ENCODE measurements at places on chromosomes 6 and 20.
A peak's percentile ranks its signal among the peaks of the same experiment; 100 is the strongest.

DNA sequence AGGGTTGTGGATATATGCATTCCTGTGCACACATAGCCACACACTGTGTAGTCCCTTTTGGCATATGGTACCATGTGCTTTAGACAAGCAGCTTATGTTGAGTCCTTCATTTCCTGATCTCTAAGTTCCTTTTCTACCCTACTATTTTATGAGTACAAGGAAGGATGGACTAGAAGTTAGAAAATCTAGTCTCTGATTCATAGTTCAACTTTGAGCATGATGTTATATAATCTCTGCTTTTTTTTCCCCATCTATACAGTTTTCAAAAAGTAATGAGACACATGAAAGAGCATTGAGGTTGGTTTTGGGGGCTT lies 123.6 kb downstream of the PLEKHG1 start:
- DNase-seq: no peak

DNA sequence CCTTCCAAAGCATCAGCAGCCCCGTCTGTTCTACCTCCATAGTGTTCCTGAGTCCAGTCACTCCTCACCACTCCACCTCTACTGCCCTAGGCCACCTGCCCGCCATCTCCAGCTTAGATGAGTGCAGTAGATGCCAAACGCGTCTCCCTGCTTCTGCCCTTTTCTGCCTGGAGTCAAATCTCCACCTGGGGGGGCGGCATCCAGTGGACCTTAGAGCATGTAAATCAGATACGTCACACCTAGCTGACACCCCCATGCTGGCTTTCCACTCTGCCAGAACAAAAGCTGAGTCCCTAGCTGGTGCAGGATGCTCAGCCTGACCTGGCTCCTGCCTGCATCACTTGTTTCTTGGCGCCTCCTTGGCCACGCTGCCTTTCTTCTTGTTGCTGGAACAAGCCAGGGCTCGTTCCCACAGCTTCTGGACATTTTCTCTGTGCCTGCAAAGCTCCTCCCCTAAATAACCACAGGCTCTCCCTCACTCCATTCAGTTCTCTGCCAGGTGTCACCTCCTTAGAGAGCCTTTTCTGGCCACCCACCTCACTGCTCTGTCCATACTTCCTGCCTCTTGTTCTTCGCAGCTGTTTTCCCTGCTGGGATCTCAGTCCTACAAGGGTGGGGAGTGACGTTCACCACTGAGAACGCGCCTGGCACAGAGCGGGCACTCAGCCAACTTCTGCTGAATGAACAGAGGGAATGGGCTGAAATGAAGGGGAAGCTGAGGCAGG lies 5.8 kb downstream of the DDR1 start:
- no peak for DNase-seq

- DNase-seq: no peak
These were observed 60.2 kb downstream of the CTCFL start for GRCh38 chr20:57464642-57465211.

DNA sequence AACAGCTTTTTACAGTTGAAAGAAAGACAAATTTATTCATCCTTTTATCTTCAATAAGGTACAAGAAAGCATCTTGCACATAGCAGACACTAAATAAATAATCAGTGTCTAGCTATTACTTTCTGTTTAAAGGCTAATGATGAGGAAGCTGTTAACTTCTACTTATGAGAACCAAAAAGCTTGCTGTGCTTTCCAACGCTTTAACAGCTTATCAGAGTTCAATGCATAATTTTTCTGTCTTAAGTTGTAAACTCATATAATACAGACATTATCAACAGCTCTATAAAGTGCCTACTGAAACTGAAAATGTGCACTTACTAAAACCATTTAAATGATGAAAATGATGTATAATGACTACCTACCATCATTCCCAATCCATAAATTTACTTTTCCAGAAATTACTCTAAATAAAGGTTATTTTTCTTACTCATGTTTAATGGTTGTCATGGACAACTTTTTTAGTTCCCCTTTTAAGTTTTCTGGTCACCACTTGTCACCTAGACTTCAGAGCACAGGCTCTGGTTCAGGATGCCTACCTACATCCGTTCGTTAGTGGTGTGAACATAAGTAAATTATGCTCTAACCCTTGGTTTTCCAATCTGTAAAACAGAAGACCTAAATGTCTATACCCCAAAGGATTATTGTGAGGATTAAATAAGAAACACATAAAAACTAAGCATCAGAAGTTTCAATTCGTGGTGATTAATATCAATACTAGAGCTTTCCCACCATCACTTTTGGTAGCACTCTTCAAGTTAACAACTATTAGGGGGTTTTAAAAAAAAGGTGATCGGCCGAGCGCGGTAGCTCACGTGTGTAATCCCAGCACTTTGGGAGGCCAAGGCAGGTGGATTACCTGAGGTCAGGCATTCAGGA lies 8.0 kb downstream of the PNISR start:
- DNase-seq: peak; percentile 7

DNA sequence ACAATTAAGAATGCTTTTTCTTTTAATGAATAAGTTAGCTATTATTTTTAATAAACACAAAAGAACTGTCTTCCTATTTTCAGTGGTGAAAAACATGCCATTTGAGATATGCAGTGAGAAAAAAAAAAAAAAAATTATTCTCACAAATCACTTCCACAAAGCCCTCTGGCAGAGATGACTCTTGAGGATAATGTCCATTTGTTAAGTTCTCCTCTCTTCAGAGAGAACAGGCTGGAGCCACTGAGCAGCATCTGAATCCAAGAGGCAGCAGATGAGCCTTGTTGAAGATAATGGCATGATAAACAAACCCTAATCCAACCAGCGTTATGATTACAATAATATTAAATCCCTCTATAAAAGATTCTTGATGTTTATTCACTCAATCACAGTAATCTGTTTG lies 105.0 kb downstream of the PTPRK start:
- DNase-seq: no peak

- DNase-seq: no peak
These were observed 1.2 kb downstream of the EYA2 start for GRCh38 chr20:46895906-46896242.

- no peak for DNase-seq
These were observed 259.3 kb downstream of the KIF16B start for GRCh38 chr20:16313917-16314316.

GRCh38 chr6:117617210-117618035 lies 15.1 kb upstream of the GOPC start:
- DNase-seq: no peak

DNA sequence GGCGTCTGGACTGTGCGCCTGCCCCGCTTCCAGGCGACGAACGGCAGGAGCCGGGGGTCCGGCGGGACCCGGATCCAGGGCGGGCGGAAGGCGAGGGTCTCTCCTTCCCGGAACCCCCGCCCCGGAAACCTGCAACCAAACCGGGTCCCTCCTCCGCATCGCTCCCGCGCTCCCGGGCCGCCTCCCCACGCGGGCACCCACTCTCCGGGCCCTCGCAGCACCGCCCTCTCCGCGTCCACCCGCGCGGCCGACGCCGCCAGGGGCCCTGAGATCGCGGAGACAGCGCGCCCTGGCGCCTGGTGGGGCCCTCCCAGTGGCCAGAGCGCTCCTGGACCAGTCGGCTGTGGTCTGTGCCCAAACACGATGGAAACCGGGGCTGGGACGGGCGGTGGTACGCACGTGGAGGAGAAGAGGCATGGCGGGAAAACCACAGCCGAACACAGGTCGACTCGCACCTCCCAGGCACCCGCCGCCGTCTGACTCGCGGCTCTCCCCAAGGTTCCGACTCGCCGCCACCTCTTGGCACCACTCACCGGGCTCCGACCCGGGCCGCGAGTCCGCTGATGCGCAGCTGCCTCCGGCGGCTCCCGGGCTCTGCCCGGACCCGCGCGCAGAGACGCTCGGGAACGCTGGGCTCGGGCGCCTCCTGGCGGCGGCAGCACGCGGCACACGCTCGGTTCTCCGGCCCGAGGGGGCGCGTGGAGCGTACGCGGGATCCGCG lies 7.9 kb downstream of the NKX2-2 start:
- DNase-seq: peak; percentile 78

- DNase-seq: no peak
These were observed 10.5 kb downstream of the ZBTB2 start for GRCh38 chr6:151380848-151381205.

DNA sequence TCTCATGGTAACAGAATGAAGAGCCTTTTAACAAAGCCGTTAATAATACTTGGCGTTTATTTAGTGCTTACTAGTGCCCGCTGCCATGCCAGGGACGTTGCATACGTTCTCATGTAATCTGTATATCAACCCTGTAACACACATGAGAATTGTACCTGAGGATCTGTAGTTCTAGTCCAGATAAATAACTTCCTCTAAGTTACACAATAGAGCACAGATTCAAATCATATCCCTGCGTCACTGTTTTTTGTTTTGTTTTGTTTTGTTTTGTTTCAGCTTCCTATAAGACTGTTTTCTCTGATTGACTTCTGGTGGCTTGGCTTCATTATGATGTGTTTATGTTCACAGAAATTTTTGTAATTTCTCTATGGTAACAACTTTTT lies 553 bp downstream of the ZSCAN16 start:
- DNase-seq: no peak

- no peak for DNase-seq
These were observed 182.6 kb downstream of the ERMARD start for GRCh38 chr6:169933839-169934698.

GRCh38 chr6:75206576-75207342 lies 906 bp upstream of the COL12A1 start:
- no peak for DNase-seq

- DNase-seq: no peak
These were observed 156.1 kb downstream of the SLC35B3 start for GRCh38 chr6:8279041-8279805.

DNA sequence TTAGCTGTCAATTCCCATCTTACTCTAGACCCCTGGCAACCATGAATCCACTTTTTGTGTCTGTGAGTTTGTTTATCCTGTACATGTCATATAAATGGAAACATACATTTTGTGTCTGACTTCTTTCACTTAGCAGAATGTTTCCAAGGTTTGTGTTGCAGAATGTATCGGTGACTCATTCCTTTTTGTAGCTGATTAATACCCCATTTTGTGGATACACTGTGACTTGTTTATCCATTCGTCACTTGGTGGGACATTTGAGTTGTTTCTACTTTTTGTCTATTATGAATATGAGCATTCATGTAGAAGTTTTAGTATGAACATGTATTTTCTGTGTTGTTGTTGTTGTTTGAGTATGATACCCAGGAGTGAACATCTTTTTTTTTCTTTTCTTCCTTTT lies 21.4 kb downstream of the CDYL start:
- DNase-seq: no peak

- DNase-seq: peak; percentile 56
These were observed 108.5 kb downstream of the LY86 start for GRCh38 chr6:6696867-6697531.

GRCh38 chr20:58144096-58144495 lies 84.4 kb downstream of the ANKRD60 start:
- DNase-seq: no peak

DNA sequence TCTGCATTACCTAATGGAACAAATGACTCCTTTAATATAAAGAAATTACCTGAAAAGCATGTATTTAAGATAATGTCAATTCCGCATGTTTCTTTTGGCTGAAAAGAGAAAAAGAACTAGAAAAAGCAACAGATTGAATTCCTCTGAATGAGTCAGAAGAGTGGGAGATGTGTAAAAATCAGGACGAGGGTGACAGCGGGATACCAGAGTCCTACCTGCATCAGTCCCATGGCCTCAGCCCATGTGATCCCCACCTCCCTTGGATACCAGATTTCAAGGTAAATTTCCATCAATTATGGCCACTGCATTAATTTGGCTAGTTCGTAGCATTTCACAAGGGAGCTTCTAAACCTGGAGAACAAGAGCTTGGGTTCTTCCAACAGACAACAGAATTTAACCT lies 10.0 kb upstream of the MOXD1 start:
- DNase-seq: no peak

- no peak for DNase-seq
These were observed 49.2 kb upstream of the ALDH8A1 start for GRCh38 chr6:134999107-134999506.

DNA sequence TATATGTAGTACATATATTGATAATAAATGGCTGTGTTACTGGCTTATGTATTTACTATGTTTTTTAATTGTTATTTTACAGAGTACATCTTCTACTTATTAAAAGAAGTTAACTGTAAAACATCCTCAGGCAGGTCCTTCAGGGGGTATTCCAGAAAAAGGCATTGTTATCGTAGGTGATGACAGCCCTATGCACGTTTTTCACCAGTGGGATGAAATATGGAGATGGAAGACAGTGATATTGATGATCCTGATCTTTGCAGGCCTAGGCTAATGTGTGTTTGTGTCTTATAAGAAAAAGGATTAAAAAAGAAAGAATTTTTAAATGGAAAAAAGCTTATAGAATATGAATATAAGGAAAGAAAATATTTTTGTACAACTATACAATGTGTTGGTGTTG lies 7.5 kb downstream of the CD2AP start:
- no peak for DNase-seq

Data from activated CD4-positive, alpha-beta T cell treated with anti-CD3 and anti-CD28 coated beads, Interleukin-2, Interleukin-6, amounts not matched to agents 100 ng/mL and 50 ng/mL, durations not matched to agents 16 hours and 8 hours (primary cell).